ENCODE measurements at places on chromosomes 5 and 9. TPM values are rescaled to one million over a fixed set of nuclear protein-coding genes. Genes with fewer than 3 reads are reported as not detected.

SPATA31D4 gene
- not detected for total RNA-seq

TEX48 gene
- total RNA-seq = not detected

DRD1 gene
- 7.4 TPM for total RNA-seq

PCDHGA7 gene
- total RNA-seq = 9.0 TPM

RICTOR gene
- total RNA-seq = 84.5 TPM

FREM1 gene
- 5.7 TPM for total RNA-seq

TTC39B gene
- total RNA-seq = 25.8 TPM

LCN15 gene
- 1.7 TPM for total RNA-seq

SHROOM1 gene
- total RNA-seq = 38.1 TPM

POU5F2 gene
- total RNA-seq = 3.8 TPM

SEPTIN8 gene
- total RNA-seq = 244 TPM

NR5A1 gene
- not detected for total RNA-seq

ANXA2R gene
- total RNA-seq = 0.88 TPM

ADRB2 gene
- total RNA-seq = 3.1 TPM

CMBL gene
- total RNA-seq = 35.1 TPM
